ENCODE measurements at places on chromosomes 11 and 22.

DNA sequence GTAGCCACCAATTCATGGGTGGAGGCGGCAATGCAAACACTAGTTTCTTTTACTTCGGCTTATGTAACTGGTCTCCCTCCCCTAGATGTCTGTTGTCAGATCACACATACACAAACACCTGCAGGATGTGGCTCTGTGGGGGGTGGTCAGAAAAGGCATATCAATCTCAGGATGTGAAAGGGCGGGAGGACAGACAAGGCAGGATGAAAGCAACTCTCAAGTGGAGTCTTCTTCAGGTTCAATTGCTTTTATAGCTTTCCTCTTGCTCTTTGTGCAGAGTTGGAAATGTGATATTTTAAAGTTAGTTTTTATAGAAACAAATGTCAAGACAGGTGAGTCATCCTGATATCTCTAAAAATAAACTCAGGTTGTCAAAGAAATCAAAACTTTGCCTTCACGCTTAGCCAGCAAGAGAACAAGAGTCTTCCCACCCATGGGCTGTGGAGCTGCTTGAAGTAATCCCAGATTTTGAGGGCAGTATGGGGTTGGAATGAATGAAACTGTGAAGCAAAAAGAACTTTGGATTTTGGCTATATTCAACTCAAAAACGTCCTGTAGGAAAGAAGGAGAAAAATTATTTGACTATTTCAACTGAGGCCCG is 423.4 kb downstream of the GUCY1A2 start:
- DNase-seq: no peak

- no peak for DNase-seq
These were observed 32.6 kb downstream of the LMO2 start for GRCh38 chr11:33859306-33859705.

DNA sequence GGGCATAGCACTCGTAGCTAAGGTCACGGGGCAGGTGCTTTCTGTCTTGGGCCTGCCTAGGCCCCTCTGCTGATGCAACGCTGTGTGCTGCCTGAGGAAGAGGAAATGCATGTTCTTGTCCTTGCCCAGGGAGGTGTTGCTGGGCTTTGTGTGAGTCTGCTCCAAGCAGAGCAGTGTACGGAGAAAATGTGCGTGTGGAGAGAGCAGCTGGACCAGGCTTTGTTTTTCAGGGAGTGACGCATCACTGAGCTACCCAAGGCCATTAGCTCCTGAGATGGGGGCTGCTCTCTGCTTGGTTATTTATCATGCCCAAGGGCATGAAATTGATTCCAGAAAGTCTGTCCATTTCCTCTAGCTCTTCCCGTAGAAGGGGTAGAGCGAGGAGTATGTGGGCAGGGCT is 82.9 kb upstream of the THY1 start:
- DNase-seq: no peak

DNA sequence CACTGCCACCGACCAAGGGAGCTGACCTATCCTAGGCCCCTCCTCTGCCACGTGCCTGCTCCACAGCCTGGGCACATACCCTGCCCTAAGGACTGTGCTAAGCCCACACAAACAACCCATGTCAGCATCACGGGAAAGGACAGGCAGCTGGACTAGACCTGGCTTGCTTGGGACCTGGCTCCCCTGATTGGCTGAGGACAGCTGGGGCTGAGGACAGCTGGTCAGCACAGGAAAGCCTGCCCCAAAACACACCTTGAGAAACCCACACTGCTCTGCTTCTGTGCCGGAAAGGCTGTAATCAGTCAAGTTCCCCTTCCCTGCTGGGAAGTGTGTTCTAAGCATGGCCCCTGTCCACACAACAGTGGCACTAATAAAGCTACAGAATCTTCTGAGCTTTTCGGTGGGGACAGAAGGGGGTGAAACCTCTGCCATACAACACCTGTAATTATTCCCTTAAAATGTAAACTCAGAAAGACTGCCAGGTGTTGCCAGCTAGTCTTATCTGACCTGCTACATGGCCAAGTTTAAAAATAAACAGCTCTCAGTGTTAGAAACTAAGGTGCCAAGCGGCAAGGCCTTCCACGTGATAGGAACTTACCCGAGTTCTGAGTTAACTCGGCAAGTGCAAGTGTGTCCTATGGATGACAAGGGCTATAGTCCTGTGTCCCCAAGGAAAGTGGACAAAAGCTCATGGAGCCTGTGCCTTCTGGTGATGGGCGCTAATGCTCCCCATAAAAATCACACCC is 35.7 kb upstream of the ARFGAP3 start:
- no peak for DNase-seq

DNA sequence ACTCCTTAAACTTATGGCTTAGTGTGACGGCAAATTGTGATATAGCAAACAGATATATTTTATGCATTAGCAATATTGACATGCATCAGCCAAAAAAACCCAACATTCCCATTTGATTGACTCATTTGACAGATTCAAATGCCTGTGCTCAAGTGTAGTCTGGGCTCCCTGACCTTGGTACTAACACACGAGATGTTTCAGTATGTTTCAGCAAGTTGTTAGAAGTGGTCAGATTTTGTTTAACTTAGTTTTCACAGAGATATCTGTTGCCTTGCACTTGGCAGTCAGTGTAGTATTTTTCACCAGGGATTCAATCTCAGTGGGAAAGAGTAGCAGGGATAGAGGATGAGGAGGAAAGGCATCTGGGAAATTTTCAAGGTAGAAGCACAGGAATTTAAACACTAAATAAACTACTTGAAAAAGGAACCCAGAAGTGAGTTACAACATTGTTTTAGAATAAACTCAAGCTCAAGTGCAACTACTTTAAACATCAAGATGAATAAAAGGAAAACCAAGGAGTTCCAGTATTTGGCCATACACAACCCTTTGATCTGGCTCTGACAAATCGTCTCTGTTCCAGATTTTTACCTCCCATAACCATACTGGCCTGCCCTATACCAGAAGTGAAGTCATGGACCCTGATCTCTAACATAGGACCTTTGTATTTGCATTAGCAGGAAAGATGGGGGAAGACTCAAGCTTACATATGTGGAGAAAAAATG is 56.5 kb upstream of the BLID start:
- DNase-seq: no peak

DNA sequence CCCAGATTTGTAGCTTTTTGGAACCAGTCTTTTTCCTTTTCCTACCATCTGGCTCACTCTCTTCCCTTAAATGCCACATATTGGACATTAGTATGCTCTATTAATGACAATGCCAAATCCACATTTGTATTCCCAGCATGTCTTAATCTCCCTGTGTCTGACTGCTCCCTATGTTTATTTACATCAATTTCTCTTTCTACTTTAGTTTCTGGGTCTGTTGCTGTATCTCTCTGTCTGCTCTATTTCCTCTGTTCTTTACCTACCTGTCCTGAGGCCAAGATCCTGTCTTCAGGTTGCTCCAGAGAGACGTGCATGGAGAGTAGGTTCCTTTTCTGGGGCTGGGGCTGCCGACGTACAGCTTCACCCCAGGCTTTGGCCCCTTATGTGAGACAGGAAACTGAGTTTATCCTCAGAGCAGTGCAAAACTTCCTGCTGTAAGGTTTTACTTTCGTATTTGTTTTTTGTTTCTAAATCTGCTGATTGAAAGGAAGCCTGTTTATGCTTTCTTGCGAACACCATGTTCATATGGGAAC is 25.6 kb downstream of the OR2AG2 start:
- no peak for DNase-seq

GRCh38 chr11:133388975-133389568 is 143.2 kb downstream of the OPCML start:
- DNase-seq: no peak

GRCh38 chr11:126469311-126469710 is 113.8 kb downstream of the ST3GAL4 start:
- no peak for DNase-seq

- no peak for DNase-seq
These were observed 911 bp downstream of the A4GALT start for GRCh38 chr22:42719656-42720262.

- DNase-seq: no peak
These were observed 367.4 kb upstream of the FAT3 start for GRCh38 chr11:91857179-91857578.

DNA sequence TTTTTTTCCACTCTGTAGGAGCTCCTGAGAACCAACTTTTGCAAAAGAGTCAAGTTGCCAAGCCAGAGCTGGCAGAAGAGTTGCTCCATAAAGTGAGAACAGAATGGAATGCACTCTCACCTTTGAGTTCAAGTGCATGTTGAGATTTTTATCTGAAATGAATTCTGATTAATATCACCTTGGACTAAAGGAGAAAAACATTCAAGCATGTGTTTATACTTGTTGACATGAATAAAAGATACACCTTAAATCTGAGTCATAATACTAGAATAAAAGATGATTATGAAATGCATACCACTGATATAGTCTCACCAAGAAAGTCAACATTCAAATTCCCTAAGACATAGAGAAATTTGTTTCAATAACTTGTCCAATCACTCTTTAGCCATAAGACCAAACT is 37.8 kb downstream of the ARL14EP start:
- DNase-seq: no peak

- no peak for DNase-seq
These were observed 1232.8 kb downstream of the TBC1D22A start for GRCh38 chr22:47995264-47995627.

DNA sequence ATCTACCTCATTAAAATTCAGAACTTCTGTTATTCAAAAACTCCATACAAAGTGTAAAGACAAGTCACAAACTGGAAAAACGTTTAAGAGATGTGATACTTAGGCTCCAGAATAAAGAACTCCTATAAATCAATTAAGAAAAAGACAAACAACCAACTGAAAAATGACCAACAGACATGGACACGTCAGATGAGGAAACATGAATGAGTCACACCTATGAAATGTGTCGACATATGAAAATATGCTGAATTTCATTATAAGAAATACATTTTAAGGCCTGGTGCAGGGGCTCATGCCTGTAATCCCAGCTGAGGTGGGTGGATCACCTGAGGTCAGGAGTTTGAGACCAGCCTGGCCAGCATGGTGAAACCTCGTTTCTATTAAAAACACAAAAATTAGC is 78.7 kb downstream of the ENTHD1 start:
- no peak for DNase-seq

DNA sequence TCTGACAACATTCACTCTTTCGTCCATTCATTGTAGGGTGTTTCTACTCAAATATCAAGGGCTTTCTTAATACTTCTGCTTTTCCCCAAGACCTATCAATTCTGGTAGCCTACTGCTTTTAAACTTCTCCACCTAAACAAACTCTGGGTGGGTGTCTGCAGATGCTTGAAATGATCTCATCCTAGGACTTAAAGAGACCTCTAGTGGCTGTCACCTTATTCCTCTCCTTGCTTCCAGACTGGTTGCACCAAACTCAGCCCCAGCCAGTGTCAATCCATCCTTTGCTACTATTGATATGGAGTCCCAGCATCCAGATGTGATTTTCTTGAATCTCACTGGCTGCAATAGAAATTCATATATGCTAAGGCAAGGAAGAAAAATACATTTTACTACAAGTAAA is 274.7 kb downstream of the NXPE2 start:
- DNase-seq: no peak

GRCh38 chr11:123853038-123853437 is 32.4 kb downstream of the TMEM225 start:
- DNase-seq: no peak

DNA sequence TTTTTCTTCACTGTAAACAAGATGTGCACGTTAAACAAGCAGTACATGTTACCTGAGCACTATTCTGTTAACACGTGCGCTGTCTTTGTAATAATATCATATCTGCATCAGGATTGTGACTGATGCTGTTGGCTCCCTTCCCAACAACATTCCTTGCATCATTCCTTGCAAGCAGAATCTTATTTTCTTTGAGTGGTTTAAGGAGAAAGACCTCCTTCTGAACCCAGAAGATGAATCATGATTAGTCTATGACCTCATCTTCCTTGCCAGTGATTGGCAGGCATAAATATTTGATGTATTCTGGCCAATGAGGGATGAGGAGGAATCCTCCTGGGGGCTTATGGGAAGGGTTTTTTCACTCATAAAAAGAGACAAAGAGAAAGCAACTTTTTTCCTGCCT is 46.2 kb downstream of the C11orf71 start:
- DNase-seq: no peak

DNA sequence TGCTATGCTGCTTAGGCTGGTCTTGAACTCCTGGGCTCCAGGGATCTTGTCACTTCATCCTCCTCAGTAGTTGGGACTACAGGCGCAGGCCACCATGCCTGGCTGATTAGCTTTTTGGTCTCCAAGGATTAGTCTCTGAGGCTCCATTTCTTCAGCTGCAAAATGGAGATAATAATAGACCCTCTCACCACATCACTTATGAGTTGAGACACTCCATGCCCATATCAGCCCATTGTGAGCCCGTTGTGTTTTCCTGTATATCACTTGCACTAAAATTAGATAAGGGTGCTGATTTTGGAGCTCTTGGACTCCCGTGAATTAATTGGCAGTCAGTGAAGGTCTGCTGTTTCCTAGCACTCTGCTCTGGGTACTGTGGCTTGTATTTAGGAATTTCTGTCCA is 36.0 kb downstream of the DEPDC5 start:
- no peak for DNase-seq

- DNase-seq: no peak
These were observed 53.6 kb upstream of the CSNK2A3 start for GRCh38 chr11:11406652-11407051.

DNA sequence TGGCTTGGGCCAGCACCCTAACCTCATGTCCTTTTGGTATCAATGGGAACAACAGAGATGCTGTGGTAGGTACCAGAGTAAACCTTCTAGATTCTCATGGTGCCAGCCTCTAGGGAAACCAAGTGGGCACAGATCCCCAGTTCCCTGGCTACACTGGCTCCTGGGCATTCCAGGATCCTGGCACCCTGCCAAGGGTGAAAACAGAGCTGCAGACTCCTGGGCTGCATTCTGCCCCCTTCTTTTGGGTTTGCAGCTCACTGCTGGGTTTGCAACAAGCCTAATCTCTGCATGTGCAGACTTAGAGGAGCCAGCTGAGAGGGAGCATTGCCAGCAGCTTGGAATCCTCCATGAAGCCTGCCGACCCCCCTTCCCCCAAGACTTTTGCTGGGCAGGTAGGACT is 30.6 kb downstream of the PRDM11 start:
- DNase-seq: no peak

DNA sequence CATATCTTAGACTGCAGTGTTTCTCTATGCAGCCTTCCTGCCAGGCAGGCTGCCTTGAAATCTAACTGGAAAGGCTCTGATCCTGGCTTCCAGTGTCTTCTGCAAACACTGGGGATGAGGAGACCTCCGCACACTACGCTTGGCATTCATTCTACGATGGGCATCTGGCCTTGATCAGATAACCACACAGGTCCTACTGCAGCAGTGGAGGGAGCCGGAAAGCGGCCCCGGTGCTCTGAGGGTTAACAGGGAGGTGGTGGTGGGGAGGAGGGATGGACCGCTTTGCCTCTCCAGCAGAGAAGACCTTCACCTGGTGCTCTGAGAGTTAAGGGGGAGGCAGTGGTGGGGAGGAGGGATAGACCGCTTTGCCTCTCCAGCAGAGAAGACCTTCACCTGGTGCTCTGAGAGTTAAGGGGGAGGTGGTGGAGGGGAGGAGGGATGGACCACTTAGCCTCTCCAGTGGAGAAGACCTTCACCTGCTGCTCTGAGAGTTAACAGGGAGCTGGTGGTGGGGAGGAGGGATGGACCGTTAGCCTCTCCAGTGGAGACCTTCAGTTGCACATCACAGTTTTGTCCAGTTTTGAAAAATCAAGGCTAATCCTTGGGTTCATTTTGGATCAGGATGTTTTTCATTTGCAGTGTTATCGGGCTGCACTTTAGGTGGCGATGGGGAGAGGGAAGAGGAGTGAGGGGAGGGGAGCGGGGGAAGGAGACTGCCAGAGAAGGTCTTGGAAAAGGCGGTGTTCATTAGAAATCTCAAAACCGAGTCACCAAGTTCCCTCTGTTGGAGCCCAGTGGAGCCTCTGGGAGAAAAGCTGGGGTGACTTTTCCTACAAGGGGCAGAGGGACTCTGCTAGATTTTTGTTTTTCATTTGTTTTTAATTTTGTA is 5.6 kb downstream of the GAL start:
- DNase-seq: no peak

GRCh38 chr11:128465531-128465930 is 121.8 kb downstream of the ETS1 start:
- DNase-seq: no peak
